ENCODE measurements at places on chromosomes 3 and 15.

- DNase-seq = no peak
Observed at GRCh38 chr3:49030321-49030720, 1.1 kb upstream of the IMPDH2 start.

DNA sequence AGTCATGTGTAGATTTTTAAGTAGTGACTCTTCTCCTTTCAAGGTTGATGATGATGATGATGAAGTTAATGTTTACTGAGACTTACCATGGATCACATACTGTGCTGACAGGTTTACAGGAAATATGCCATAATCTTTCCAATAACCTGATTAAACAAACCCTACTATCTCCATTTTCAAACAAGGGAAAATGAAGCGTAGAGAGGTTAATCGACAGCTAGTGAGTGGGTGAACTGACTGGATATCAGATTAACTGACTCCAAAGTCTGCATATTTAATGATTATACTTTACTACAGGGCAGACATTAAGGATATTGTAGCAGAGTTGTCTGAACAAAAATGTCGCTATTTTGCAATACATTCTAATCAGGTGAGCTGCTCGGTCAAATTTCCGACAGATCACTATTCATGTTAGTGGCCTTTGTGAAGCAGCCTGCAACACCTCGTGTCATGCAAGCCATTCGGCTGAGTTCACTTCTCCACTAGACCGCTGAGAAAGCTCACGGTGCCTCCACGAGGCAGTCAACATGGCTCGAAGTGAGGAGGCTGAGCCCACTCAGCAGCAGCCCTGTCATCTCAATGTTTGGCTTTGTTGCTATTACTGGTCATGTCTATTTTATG is 264.2 kb downstream of the NFKBIZ start:
- DNase-seq = no peak

DNA sequence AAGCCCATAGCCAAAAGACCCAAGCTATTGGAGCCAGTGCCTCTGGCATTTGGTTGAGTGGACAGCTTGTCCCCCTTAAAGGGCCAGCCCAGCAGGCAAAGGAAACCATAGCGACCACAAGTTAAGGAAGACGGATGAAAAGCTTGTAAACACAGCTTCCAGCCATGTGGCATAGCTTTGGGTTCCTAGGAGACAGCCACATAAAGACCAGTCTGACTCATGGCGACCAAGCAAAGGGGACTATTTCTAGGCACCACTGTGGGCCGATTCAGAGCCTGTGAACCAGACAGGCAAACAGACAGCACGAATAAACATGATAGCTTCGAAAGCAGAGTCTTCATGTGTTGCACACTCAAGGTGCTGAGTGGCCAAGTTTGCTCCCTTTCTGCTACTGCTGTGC is 30.5 kb upstream of the SRGAP3 start:
- no peak for DNase-seq

- no peak for DNase-seq
Observed at GRCh38 chr3:109920749-109921148, 583.4 kb upstream of the DPPA4 start.

- peak; percentile 61 for DNase-seq
Observed at GRCh38 chr3:125437631-125438435, 62.7 kb upstream of the ZNF148 start.

- DNase-seq = no peak
Observed at GRCh38 chr3:185046603-185047002, 106.3 kb downstream of the C3orf70 start.

GRCh38 chr15:57321973-57322601 is 54.2 kb upstream of the CGNL1 start:
- no peak for DNase-seq

GRCh38 chr3:51712511-51712931 is 5.7 kb downstream of the GRM2 start:
- DNase-seq = no peak

GRCh38 chr3:41001556-41001955 is 197.7 kb upstream of the CTNNB1 start:
- no peak for DNase-seq
